NCI-H187 treated with DMSO at 0.1 percent for 48 hours (cell line): ENCODE measurements at places on chromosomes 7 and 10.

DNA sequence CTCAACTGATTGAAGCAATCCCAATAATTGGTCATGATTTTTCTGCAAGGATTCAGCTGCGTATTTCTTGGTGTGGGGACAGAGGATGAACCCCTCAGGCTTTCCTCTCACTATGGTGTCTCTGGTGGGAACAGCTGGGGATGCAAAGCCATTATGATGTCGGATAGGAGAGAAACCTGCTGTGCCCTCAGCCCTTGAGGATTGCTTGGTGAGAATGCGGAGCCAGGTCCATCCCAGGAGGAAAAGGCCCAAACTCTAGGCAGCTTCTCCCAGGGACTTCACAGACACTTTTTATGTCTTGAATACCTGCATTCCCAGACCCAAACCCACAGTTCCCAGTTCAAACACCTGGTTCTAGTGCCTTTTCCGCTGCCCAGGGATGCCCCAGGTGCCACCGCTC, 302.0 kb downstream of the WDR37 start:
- DNase-seq: no peak

GRCh38 chr7:121885166-121885920, 12.4 kb downstream of the PTPRZ1 start:
- DNase-seq: no peak

GRCh38 chr10:111773950-111774349, 409.6 kb downstream of the GPAM start:
- DNase-seq: no peak

- no peak for DNase-seq
These were observed 89.9 kb downstream of the REEP3 start for GRCh38 chr10:63611078-63611477.

GRCh38 chr7:57308631-57309408, 141.2 kb upstream of the ZNF716 start:
- no peak for DNase-seq

GRCh38 chr10:79313911-79314439, 33.3 kb upstream of the PPIF start:
- no peak for DNase-seq

GRCh38 chr7:13091974-13092707, 404.7 kb downstream of the ARL4A start:
- no peak for DNase-seq

- no peak for DNase-seq
These were observed 126.0 kb downstream of the SGMS1 start for GRCh38 chr10:50497758-50498157.

- DNase-seq: no peak
These were observed 43.1 kb downstream of the MAGI2 start for GRCh38 chr7:79410345-79410744.

DNA sequence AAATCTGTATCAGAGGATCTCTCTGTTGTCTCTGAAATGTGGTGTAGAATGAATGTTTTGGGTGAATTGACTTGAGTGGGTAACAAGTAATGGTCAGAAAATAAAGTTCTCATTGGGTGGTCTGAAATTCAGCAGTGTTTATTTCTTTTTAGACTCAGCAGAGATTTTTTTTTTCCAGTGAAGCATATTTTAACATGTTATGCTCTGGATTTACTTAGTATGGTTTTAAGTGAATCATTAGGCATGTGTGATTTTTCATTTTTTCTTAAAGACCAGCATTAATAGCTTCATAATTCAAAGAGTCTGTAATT, 63.5 kb downstream of the REEP3 start:
- DNase-seq: no peak

- no peak for DNase-seq
These were observed 2.6 kb downstream of the TLX1 start for GRCh38 chr10:101133489-101134298.

DNA sequence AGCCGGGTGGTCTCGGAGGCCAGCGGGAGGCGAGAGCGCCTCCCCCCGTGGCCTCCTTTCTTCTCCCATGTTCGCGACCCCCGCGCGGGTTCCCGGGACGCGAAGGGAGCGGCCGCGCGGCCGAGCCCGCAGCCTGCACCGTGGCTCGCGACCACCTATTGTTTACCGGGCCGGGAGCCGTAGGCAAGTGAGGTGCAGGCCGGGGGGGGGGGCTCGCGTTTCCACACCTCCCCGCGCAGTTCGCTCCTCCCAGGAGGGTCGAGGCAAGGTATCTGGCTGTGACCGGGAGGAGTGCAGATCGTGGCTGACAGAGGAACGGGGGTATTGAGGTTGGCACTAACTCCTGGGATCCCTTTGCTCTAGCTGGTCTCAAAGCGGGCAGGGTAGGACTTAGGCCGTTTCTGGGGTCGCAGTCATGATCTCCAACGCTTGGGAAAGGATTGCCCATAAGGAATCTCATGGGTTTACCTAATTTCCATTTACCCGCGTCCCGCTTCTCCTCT, 734 bp downstream of the PTPN12 start:
- DNase-seq: no peak

GRCh38 chr7:67813621-67814292, 817.1 kb downstream of the TYW1 start:
- no peak for DNase-seq

DNA sequence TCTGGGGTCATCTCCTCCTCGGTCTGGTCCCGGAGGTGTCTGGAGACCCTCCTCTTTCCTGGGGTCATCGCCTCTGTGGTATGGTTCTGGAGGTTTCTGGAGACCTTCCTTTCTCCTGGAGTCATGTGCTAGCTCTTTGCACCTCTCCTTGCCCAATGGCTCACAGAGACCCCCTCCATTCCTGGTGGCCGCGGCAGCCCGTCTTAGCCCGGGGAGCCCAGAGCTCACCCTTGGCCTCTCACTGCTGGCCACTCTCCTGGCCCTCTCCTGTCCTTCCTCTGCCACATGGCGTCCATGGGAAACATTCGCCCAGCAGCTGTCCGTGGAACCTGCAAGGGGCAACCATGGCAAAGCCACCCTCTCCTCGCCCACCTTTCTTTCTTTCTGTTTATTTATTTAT, 20.2 kb upstream of the FOXL3 start:
- no peak for DNase-seq

DNA sequence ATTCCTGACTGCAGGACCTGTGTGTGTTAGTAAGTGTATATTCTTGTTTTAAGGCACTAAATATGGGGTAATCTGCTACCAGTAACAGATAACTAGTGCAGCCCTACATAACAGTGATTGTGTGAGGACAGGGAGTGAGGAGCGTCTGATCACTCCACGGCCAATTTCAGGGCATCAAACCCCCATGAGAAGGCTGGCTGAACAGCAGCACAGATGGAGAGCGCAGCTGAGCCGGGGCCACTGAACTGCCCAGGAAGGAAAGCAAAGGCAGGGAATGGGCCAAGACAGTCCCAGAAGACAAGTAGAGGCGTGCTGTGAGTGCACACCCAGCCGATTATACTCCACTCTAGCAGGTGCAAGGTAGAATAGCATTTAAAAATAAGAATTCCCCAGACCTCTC, 157.1 kb upstream of the CHST15 start:
- DNase-seq: no peak

- DNase-seq: no peak
These were observed 1.8 kb upstream of the GAD2 start for GRCh38 chr10:26214551-26215395.

DNA sequence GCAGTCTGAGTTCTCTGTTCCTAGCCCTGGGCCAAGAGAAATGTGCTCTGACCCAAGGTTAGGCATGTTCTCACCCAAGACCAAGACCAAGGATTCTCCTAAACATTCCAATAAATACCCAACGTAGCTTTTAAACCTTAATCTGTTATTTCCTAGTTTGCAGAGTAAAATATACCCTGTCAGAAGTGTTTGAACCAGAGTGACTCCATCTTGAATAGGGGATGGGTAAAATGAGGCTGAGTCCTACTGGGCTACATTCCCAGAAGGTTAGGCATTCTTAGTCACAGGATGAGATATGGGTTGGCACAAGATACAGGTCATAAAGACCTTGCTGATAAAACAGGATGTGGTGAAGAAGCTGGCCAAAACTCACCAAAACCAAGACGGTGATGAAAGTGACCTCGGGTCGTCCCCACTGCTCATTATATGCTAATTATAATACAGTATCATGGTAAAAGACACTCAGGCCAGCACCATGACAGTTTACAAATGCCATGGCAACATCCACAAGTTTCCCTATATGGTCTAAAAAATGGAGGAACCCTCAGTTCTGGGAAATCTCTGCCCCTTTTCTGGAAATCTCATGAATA, 27.7 kb downstream of the PLXNA4 start:
- no peak for DNase-seq

- DNase-seq: no peak
These were observed 108.6 kb downstream of the KMT2E start for GRCh38 chr7:105122619-105123018.

DNA sequence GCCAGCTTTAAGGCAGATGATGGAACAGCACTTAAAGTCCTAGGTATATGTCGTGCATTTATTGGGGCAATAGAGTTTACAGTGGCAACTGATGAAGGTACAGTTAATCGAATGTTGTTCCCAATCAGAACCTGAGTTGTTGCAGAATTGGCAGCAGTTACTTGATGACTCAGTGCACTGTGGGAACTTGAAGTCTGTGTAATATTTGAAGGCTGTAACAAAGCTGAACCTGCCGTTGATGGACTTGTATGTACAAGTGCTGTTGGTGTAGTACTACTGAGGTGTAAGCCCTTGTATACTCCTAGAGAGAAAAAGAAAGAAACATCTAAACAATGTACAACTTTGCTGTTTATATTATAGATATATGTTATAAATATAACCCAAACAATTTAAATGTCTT, 75.3 kb downstream of the EPC1 start:
- no peak for DNase-seq

- DNase-seq: no peak
These were observed 27.4 kb upstream of the LOXL4 start for GRCh38 chr10:98295401-98295811.

DNA sequence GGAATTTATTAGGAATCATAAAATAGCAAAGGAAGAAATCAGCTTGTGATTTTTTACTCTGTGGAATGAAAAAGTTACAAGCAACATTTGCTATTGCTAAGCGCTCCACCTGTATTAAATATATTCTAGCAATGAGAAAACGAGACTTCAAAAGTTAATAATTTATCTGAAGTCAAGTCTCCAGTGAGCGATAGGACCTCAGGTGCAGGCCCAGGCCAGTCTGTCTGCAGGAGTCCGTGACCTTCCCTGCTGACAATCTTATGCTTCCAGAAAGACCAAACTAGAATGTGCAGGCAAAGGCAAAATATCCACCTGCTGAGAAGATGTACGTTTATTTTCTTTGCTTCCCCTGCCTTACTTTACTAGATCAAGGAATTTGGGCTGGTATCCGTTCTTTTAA, 22.7 kb downstream of the MRC1 start:
- DNase-seq: no peak

GRCh38 chr10:17816199-17816598, 7.1 kb downstream of the MRC1 start:
- DNase-seq: no peak

GRCh38 chr7:71694665-71695064, 562.7 kb downstream of the GALNT17 start:
- no peak for DNase-seq

GRCh38 chr10:68957284-68957615, 1.3 kb downstream of the DDX21 start:
- no peak for DNase-seq

DNA sequence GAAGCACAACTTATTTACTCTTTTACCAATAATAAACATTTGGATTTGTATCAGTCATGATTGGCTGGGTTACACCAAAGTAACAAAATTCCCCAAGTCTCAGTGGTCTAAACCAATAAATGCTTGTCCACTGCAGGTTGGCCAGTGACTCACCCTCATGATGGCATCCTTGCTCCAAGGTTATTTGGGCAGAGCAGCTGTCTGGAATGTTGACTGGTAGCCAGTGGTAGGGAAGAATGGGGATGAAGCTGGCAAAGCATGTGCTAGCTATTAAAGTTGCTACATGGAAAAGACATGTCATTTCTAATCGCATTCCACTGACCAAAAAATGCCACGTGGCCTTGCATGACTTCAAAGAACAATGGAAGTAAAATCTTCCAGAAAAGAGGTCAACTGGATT, 1168.7 kb upstream of the CELF2 start:
- DNase-seq: no peak

DNA sequence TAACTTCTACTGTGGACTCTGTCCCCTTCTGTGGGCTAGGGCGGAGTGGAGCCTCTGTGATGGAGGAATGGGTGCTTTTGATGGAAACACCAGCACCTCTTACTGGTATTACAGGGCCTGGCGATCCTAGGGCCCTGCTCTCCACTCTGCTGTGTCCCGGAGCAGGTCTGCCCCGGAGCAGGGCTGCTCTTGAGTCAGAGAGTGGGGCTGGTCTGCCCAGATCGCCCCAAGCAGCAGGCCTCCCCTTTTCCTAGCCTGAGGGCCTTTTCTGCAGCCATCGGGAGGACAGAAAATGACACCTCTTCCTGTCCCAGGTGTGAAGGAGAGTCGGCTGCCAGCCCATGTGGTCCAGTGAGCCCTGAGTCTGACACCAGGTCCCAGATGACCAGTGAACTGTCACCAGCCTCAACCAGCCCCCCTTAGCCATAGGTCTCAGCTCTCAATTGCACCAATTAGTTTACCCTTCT, 1.4 kb downstream of the ZNF282 start:
- DNase-seq: no peak

- no peak for DNase-seq
These were observed 87.9 kb downstream of the CDK6 start for GRCh38 chr7:92748495-92748894.

DNA sequence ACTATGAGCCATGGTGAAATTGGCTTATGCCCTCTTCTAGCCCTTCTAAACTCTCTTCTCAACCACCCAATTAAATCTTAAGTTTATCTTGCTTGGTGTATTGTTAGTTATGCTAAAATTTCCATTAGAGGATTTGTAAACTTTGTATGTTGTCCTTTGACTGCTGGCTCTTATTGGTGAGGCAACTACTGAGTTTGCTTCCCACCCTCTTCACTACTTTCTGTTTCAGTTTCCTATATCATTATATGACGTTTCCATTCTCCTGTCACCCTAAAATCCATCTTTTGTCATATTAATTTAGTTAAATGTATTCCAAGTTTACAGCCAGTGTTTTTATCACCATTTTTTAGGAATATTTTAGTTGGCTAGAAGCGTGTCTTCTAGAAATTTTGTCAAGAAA, 80.9 kb upstream of the VWC2 start:
- no peak for DNase-seq

GRCh38 chr10:70715853-70716795, 43.8 kb downstream of the ADAMTS14 start:
- no peak for DNase-seq

GRCh38 chr7:96481796-96482195, 159.9 kb upstream of the SLC25A13 start:
- no peak for DNase-seq

GRCh38 chr10:48429309-48429708, 122.8 kb downstream of the MAPK8 start:
- no peak for DNase-seq

DNA sequence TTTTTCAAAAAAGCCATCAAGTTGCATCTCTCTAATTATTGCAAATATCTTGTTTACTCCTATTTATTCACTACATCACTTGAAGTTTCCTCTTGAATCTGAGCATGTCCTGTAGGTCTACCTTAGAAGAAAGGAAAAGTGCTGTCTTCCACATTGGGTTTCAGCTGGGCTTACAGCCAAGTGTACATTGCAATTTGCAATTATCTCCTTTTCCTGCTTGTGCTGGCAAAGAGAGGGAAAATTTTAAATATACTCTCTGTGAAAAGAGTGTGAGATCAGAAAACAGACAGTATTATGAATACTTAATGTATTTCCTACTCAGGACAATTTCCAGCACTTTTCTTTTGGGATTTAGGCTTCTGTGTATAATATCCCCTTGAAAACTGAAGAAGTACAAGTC, 839.7 kb downstream of the CNTNAP2 start:
- DNase-seq: no peak

GRCh38 chr7:105205592-105206237, 183.0 kb downstream of the SRPK2 start:
- DNase-seq: no peak

- DNase-seq: no peak
These were observed 85.5 kb downstream of the KIAA1549 start for GRCh38 chr7:138895679-138896078.
